Fibroblast of upper back skin (primary cell): ENCODE measurements at places on chromosomes 4 and X.

GRCh38 chr4:6918338-6918737 is 8.7 kb downstream of the TBC1D14 start:
- DNase-seq: no peak

DNA sequence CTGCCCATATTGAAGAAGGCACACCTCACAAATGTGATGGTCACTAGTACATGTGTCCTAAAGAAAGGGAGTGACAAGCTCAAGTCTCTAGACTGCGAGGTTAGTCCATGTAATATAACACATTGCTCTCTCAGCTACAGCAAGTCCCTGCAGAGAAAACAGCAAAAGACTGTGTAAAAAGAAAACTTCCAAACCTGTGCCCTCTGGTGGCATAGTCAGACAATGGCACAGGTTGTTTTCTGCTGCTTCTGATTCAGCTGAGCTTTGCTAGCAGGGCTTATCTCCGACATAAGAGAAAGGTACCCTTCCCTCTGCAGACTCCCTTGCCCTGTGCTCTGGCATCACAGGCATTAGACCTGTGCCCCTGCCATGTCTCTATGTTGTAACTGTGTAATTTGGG is 1.4 kb upstream of the SERPINA7 start:
- peak; percentile 0 for DNase-seq

- DNase-seq: peak; percentile 88
Measured at GRCh38 chr4:173424899-173425805, 26.2 kb upstream of the SCRG1 start.

DNA sequence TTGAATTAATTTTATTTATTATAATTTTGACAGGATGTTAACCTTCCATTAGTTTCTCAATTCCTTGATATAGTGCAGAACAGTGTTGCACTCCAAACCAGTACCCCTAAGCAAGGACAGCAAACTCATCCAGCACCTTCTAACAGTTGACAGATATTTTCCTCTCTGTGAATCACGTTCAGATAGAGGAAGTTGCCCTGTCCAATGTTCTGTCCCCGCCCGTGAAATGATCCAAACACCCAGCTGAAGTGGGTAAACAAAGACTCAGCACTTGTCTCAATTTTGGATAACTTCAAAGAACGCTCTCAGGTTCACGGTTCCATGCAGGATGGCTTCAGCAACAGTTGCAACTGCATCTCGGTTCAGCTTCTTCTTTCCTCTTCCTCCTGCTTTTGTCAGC is 1240.0 kb upstream of the ADGRL3 start:
- no peak for DNase-seq

- DNase-seq: no peak
Measured at GRCh38 chrX:41664908-41665307, 23.9 kb upstream of the GPR34 start.
